ENCODE measurements at places on chromosomes 5 and 9.
A peak's percentile ranks its signal among the peaks of the same experiment; 100 is the strongest.

GRCh38 chr5:22734907-22735306 lies 118.2 kb downstream of the CDH12 start:
- no peak for DNase-seq

- no peak for DNase-seq
Measured at GRCh38 chr9:7570107-7570720, 229.4 kb downstream of the DMAC1 start.

GRCh38 chr9:83284746-83285145 lies 221.8 kb upstream of the RASEF start:
- DNase-seq: no peak

DNA sequence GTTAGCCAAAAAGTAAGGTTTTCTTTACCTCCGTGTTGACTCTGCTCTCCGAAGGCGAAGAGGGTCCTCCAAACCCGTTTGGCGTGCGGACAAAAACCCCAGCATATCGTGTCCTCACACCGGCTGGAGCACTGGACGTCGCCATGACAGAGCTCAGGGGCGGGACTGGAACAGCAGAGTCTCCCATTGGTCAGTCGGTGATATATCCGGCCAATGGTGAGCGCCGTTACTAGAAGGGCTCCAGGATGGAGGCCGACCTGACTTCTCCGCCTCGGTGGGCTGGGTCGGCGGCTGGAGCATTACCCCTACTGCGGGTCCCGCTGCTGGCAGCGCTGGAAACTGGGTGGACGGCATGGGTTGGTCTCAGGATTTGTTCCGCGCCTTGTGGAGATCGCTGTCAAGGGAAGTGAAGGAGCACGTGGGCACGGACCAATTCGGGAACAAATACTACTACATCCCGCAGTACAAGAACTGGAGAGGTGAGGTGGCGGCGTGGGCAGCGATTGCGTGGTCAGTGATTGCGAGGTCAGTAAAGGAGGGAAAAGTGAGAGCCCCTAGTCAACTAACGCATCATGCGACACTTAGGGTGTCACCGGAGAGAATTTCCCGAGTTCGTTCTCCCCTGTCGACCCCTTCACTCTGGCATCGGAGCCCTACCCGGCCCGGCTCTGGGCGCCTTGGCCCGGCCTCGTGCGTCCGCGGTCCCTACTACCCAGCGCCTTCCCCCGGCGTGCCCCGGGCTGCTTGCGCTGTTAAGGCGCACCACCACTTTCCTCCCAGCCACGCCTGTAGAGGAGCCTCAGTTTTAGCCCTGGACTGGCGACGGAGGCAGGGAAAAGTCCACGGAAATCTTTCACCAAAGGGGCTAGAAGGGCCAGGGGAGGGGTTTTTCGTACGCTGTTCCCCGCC lies at the start of the genes ERCC8 and NDUFAF2:
Gene ERCC8, minus strand, starts transcription at position 167 of the 909 bp plus-strand sequence. Its CDS starts 62 bp downstream, at position 105.
Gene NDUFAF2, plus strand, starts transcription at position 302 of the 909 bp plus-strand sequence. Its CDS starts 51 bp downstream, at position 353.
- DNase-seq: peak; percentile 94

- DNase-seq: no peak
Measured at GRCh38 chr9:112555101-112555643, 68.5 kb downstream of the KIAA1958 start.

GRCh38 chr5:71528206-71528605 lies 58.9 kb upstream of the MCCC2 start:
- DNase-seq: no peak

GRCh38 chr9:34069831-34070230 lies 21.1 kb upstream of the UBAP2 start:
- no peak for DNase-seq

- DNase-seq: peak; percentile 81
Measured at GRCh38 chr9:35489313-35490154, at the start of gene RUSC2. RUSC2 (plus strand) TSS chr9:35490111; CDS start chr9:35546522, 56,411 bp downstream.

DNA sequence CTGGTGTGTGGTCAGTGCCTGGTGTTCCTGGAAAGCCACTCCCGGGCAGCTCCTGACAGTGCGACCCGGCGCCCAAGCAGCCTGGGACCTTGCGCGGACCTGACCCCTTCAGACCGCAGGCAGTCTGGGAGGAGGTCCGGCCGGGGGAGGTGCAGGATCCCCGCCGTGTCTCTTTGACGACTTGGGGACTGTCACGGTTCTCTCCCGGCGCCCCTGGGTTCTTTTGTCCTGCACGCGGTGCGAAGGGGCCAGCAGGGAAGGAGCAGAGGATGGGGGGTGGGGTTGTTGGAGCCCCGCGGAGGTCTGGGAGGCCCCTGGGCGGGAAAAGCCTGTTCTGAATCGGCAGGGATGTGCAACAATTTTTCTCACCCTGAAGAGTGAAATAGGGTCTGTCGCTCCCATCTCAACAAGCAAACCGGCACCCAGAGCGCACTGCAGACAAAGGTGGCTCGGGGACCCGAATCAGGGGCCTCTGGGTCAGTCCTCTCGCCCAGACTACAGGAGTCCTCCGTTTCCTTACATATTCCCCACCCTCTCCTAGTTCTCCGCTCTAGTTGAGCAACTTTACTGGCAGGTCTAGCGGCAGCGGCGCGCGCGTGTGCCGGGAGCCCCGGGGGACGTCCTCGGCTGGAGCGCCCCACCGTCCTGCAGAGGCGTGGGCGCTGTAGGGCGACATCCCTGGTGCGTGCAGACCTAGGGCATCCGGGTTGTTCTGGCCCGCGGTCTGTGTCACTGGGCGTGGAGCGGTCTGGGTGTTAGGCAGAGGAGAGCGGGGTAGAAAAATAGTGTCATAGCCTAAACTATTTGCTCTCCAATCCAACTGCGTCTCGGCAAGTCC lies 1.2 kb downstream of the VCAN start:
- peak; percentile 84 for DNase-seq

DNA sequence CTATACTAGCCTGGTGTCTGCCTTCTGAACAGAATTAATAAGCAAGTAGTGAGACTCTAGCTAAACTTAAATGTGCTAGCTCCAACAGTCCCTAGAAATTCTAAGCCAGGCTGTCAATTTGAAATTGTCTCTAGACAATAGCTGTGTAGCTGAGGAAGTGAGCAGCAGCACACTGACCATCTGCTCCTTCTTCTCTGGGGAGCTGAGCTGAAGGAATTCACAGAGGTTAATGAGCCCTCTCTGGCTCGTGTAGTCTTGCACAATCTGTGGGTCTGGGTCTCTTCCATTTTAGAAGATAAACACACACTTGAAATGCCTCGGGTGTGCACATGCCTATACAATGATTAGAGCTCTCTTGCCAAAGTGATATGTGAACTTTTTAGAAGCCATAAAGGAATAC lies 63.5 kb upstream of the BARX1 start:
- DNase-seq: no peak

DNA sequence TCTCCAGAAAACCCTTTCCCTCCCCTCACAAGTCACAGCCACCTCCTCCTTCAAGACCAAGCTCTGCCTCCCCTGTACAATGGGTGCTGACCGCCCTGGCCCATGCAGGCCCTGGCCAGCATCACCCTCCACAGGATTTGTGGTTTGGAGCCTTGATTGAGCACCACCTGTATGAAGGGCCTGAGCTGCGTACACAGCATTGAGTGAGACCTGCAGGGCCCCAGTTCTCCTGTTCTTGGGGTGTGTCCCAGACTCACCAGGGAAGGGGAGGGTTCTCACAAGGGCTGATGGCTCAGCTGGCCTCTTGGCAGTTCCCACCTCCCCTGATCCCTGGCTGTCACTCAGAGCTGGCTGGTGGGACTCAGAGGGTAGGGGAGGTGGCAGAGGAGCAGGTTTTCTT lies 63.7 kb upstream of the IER5L start:
- DNase-seq: peak; percentile 13

GRCh38 chr5:118988866-118989180 lies 476 bp upstream of the DTWD2 start:
- DNase-seq: no peak

DNA sequence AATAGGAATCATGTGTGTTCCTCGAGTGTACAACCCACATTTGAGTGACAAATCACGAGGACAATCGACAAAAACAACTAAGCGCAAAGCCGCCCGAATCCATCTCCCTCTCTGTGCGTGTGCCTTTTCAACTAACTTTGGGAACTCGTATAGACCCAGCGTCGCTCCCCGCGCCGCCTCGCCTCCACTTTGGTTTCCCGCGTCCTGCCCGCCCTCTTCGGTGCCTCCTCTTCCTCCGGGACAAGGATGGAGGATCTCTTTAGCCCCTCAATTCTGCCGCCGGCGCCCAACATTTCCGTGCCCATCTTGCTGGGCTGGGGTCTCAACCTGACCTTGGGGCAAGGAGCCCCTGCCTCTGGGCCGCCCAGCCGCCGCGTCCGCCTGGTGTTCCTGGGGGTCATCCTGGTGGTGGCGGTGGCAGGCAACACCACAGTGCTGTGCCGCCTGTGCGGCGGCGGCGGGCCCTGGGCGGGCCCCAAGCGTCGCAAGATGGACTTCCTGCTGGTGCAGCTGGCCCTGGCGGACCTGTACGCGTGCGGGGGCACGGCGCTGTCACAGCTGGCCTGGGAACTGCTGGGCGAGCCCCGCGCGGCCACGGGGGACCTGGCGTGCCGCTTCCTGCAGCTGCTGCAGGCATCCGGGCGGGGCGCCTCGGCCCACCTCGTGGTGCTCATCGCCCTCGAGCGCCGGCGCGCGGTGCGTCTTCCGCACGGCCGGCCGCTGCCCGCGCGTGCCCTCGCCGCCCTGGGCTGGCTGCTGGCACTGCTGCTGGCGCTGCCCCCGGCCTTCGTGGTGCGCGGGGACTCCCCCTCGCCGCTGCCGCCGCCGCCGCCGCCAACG lies at the start of gene GPR150:
Gene GPR150, plus strand, starts transcription at position 58 of the 840 bp plus-strand sequence. Its CDS starts 189 bp downstream, at position 247.
- no peak for DNase-seq

DNA sequence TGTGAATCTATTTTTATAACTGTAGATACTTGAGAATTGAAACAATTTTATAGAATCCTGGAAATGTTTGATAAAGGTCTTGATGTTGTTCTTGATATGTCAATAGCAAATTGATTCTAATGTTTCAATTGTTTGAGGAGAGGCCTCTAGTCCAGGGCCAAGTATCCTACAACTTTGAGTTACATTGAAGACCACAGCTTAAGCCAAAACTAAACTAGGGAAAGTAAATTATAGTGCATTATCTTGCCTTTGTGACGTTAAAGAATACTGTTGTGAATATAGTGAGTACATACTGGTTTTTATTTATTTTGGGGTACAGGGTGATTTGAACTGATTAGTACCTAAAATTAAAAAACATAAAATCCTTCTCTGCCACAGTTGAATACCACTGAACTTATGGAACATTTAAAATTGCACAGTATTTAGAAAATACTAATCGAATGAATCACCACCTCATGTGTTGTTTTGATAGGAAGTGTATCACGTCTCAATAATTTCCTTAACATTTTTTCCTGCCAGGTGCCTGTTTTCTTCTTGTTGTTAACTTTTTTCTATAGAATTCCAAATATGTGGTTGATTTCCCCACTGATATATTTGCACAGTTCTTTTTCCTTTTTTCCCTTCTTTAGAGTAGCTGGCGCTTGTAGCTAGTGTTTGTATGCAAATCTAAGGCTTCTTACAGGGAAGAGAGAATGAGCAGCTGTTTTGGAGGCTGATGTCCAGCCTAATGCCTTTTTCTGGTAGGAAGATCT lies 12.5 kb downstream of the ARHGEF28 start:
- no peak for DNase-seq

DNA sequence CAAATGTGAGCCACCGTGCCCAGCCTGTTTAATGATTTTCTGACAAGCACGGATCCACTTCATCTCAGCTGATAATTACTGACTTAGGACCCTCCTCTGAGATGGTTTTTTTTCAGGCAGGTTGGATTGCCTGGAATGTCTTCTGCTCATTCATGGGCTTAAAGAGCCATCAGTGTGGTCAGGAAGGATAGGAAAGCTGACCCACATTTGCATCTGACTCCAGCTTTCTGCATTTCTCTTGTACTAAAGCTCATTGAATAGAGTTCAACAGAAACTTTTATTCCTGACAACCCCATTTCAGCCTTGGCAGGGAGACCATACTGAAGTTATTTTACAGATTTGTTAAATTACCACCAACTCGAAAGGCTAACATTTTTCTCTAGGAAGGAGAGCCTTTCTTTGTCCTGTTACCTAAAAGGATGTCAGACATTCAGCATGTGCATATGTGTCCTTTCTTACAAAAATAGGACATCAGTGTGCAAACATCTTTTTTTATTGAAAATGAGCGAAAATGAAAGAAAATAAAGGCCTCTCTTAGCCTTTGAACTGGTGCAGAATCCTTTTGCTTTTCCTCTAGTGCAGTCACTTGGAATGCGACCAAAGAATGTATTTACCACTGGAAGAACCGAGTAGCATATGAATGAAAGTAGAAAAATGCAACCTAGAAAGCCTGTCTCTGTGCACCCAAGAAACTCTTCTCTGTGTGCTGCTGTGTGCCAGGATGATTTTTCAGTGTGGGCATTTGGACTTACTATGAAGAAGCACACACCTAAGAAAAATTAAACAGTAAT lies 26.6 kb downstream of the ADCY2 start:
- no peak for DNase-seq

DNA sequence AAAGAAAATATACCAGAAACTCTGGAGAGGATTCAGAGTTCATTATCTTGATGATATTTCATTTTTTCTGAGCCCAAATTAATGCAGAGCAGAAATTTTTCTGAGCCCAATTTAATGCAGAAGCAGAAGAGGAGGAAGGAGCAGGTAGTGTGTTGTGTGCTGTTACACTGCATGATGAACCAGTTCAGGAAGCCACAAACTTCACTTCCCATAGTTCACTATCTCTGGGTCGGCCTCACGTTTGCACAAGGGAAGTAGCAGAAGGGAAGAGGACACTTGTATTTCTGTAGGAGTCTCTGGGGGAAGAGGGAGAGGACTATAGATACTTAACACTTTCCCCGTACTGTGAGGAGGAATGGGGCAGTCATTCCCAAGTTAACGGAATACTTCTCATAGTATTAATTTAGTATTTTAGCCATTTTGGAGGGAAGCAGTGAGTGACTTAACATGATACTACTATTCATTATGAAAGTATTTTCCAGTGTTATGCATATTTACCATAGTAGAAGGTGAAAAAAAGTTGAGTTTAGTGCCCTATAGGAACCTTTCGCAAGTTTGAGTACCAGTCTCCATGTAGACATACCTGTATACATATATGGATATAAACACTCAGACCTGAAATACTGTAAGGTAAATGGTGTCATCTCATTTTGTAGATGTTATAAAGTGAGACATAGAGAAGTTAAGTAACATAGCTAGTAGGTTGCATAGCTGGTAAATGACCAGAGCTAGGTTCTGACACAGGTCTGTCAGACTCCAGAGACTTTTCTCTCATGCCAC lies 30.0 kb downstream of the XPA start:
- no peak for DNase-seq

GRCh38 chr9:22405869-22406659 lies 40.6 kb upstream of the DMRTA1 start:
- DNase-seq: no peak

DNA sequence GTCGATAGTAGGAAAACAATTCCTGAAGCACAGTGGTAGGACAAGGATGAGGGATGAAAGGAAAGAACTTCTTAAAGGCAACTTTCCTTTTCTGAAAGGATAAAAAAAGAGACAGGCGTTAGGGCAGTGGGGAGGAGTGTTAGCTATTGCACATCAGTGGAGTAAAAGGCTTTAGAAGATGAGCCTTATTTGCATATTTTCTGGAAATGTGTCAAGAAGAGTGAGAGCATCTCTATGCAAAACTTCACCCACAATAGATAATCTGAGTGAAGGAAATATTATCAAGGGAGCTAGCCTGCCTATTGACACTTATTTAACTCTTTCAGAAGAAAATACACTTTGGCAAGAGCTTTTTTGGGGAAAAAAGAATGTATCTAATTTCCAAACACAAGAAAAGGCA lies 151.6 kb downstream of the MACIR start:
- DNase-seq: no peak
